A549 (cell line): ENCODE measurements at places on chromosomes 7 and 10. TPM values are rescaled to one million over a fixed set of nuclear protein-coding genes. Genes with fewer than 3 reads are reported as not detected.

DNA sequence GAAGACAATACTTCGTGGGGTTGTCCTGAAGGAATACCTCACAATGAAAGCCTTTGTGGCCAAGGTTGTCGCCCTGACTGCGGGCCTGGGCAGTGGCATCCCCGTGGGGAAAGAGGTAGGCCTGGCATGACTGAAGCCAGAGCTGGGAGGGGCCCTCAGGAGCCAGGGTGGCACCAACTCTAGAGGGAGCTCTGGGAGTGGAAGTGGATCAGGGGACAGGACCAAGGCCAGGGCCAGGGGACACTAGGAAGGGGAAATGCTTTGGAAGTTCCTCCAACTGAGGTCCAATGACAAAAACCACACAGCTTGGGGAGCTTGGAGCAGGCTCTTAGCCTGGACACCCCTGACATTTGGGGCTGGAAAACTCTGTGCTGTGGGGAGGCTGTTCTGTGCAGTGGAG, 5.8 kb downstream of the CLCN1 start:
- no peak for DNase-seq

- no peak for DNase-seq
Observed at GRCh38 chr10:76628801-76629200, 1008.8 kb downstream of the KCNMA1 start.

DNA sequence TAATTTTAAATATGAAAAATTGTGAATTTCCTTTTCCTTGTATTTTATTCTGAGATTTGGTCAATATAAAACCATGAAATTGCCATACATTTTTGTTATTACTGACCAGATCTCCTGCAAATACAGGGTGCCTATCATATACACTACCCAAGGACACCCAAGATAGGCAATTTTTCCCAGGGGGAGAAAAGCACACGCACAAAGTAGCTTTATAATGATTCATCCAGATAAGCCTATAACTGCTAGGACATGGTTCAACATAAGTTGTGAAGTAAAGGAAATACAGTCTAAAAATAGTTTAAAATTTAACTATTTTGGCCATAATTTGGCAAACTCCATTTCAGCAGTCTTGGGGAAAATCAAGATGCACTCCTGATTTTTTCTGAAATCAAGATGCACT, 4.8 kb downstream of the RUFY2 start:
- no peak for DNase-seq

The PVRIG gene
- polyA plus RNA-seq: not detected in 3 replicates

DNA sequence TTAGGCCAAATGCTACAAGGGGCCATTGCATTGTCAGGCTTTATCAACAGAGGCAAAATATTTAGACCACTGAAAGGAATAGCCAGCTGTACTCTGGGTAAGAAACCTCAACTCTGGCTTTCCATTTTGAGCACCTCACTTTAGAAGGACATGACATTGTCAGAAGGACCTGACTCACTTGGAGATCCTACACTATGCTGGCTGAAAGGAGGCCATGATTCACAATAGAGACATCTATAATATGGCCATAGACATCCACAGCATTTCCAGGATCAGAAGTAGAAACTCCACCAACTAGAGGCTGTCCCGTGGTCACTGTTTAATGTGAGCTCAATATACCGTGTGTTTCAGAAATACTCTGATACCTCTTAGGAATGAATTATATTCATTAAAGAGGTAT, 140.9 kb downstream of the BTAF1 start:
- no peak for DNase-seq

- DNase-seq: no peak
Observed at GRCh38 chr10:37711617-37712488, 145.6 kb downstream of the ZNF248 start.

The XRCC2 gene
- 12.2 to 14.3 TPM (median 12.3 TPM) in 3 replicates for polyA plus RNA-seq

The TSPAN33 gene
- polyA plus RNA-seq: 4.9 to 5.3 TPM (median 5.0 TPM) in 3 replicates

DNA sequence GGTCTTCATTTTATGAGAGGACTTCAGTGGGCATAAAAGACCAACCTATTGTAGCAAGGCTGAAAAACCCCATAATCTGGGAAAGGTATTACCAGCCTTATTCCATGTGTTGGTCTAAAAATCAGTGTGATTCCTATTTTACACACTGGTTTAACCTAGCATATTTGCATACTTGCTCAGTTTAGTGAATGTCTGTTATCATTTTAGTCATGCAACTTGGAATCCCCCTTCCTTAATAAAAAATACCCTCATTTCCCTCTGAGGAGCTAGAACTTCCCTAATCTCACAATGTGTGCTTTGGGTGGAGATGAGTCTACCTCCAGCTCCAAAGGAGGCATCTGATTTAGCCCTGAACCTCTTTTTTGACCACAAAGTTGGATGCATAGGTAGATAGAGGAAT, 312.8 kb upstream of the SORCS1 start:
- DNase-seq: no peak

- DNase-seq: no peak
Observed at GRCh38 chr10:86840498-86840897, 84.1 kb downstream of the BMPR1A start.
